ENCODE measurements at places on chromosomes 4 and X.

- no peak for DNase-seq
These were observed 324.3 kb downstream of the PTTG2 start for GRCh38 chr4:38284294-38285030.

- no peak for DNase-seq
These were observed 1317.7 kb downstream of the FSTL5 start for GRCh38 chr4:160846121-160846520.

- no peak for DNase-seq
These were observed 71.5 kb upstream of the HPRT1 start for GRCh38 chrX:134388161-134389109.

- peak; percentile 49 for DNase-seq
These were observed 722 bp upstream of the EFHC2 start for GRCh38 chrX:44344194-44344593.

- no peak for DNase-seq
These were observed 20.5 kb upstream of the AFAP1 start for GRCh38 chr4:7960017-7960789.

DNA sequence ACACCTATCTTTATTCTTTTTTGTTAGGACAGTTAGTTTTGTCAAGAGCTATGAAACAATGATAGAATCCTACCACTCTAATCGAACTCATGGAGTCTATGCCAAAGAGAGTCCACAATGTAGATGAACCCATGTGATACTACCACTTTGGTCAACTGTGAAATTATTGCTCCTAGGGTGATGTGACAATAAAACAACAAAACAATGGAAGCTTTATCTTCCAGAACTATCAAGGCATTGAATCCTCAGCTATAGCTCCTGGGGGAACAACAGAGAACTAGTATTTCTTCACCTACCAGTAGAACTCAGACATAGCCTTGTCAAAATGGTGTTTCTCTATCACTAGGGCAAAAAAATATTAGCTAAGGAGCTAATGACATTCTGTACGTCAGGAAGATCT, 62.9 kb downstream of the SHROOM4 start:
- DNase-seq: no peak

GRCh38 chr4:2791518-2792395, 1.1 kb upstream of the SH3BP2 start:
- DNase-seq: no peak

GRCh38 chrX:76796311-76796710, 368.8 kb downstream of the MAGEE1 start:
- DNase-seq: no peak

- no peak for DNase-seq
These were observed 34.8 kb downstream of the IGFBP7 start for GRCh38 chr4:57075367-57075766.

DNA sequence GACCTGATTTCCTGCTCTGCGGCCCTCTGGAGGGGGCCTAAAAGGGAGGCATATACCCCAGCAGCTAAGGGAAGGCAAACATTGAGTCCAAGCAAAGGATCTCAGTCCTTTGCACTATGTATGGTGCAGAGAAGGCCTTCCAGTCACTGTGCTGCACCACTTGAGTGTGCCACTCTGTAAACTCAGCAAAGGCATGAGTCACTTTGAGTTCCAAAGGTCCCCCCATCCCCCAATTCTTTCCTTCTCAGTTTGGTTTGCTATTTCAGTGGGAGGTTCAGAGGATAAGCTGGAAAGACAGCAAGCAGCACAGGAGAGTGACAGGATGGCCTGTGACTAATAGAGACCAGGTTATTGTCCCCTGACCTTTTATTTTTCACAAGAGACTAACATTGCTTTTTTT, 131.3 kb downstream of the FHDC1 start:
- no peak for DNase-seq

DNA sequence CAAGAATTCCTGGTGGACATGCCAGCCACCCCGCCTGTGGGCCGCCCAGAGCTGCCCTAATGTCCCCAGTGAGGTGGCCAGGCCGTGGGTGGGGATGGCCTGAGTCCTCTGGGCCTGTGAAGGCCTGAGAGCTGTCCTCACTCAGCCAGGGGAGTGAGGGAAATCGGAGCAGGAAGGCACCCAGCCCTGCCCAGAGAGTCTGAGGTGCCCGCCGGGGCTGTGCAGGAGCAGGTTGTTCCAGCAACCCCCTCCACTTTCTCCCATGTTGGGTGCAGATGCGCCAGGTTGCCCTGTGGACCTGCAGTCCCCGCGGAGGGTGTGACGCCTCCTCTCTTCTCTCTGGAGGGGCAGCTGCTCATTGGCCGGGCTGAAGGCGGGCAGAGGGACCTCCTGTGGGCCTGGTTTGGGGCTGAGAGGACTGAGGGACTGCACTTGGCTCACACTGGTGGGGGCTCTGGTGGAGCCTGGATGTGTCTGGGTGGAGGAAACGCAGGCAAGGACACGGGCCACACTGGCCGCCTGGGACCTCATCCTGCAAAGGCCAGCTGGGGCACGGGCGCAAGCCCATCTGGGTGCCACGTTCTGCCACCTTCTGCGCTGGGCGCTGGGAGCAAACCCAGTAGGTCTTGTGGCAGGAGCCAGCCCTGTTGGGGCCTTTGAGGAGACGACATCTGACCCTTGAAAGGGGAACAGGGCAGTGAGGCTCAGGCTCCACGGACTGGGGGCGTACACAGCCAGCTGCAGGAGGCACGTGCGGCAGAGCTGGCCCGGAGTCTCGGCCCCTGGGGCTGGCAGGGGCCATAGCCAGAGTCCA, 14.0 kb downstream of the DOK7 start:
- no peak for DNase-seq

- DNase-seq: peak; percentile 6
These were observed 91.8 kb upstream of the POU3F4 start for GRCh38 chrX:83416273-83416672.

DNA sequence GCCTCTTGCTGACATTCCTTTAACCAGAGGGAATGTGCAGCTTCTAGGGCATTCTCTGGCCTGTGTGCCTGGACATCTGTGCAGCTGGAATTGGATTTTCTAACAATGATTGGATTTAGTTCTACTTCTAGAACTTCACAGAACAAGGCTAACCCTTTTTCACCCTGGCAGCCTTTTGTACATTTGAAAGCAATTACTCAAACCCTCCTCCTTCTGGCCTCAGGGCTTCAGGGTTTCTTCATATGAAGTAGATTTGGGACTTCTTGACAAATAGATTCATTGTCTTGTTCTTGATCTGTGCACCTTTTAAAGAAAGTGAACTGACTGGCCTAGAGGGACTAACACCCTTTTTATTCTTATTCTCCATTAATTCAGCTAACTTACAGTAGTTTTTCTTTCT, 30.1 kb downstream of the SPATA18 start:
- no peak for DNase-seq

DNA sequence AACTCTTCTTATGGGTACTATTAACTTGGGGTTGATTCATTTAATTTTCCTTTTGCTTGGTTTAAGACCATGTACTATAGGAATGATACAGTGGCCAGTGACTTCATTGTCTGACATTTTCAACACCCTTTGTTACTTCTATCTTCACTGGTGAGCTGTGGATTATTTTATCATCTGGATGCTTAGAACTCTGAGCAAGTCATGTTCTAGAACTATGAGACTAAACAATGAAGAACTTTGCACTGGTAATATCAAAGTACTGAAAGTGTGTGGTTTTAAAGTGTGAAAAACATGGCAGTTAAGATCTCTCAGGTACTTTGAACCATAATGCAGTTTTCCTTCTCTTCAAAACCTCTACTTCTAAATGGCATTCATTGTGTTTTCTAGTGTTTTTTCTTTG, 47.8 kb downstream of the MAP7D3 start:
- no peak for DNase-seq

- no peak for DNase-seq
These were observed 19.9 kb upstream of the C4orf51 start for GRCh38 chr4:145660064-145660463.

GRCh38 chr4:73181231-73181630, 77.4 kb downstream of the ANKRD17 start:
- DNase-seq: no peak

DNA sequence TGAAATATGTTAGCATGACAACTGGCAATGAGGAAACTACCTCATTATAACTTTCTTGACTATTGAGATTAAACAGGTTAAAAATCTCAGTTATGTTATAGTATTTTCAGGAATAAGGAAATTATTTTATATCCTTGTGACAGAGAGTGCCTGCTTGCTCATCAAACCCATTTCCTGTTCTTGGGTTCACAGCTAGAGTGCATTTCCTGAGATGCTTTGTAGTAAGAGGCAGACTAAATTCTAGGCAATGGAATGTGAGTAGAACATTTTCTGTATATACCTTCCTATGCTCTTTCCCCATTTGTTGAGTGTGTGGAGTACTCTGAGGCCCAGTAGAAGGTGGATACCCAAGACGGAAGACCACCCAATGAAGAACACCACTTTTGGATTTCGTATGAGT, 96.9 kb upstream of the CASK start:
- DNase-seq: no peak

GRCh38 chr4:150582146-150582872, at the start of gene MAB21L2:
MAB21L2 (plus strand) TSS chr4:150582151; CDS start chr4:150583030, 879 bp downstream.
- DNase-seq: no peak

DNA sequence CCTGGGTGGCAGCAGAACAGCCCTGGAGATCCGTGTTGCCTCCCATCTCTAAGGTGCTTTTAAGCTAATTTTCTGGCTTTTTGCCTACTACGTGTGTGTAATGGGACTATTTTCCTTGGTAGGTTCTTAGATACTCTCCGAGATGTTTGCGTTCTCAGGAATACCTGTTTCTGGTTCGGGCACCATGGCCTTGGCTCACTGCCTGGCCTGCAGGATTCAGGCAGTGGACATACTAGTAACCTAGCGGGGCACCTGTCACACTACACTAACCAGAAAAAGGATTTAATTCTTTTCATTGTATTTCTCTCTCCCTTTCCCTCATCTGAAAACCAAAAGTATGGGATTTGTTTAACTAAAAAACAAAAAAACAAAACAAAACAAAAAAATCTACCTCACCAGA, 29.2 kb downstream of the FHIP1A start:
- no peak for DNase-seq

- DNase-seq: no peak
These were observed 136.6 kb downstream of the AFF1 start for GRCh38 chr4:87071401-87071800.

- DNase-seq: no peak
These were observed 285.5 kb upstream of the ANKRD50 start for GRCh38 chr4:124997991-124998390.

- DNase-seq: no peak
These were observed 3.6 kb downstream of the LRP2BP start for GRCh38 chr4:185392156-185392555.

DNA sequence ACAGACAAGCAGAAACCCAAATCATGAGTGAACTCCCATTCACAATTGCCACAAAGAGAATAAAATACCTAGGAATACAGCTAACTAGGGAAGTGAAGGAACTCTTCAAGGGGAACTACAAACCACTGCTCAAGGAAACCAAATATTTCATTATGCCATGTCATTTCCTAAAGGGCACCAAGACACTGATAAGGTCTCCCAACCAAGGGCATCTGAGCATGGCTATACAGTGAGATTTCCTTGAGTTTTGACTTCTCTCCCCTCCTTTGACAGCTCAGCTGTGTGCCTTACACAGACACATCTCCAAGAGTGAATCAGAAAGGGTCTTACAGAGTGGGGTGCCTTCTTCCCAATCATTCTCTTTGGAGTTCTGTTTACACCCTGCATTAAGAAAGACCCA, 40.4 kb downstream of the PCDH7 start:
- DNase-seq: no peak

- DNase-seq: no peak
These were observed 62.9 kb upstream of the NDST3 start for GRCh38 chr4:117971403-117971802.

GRCh38 chr4:61994036-61994435, 793.9 kb downstream of the ADGRL3 start:
- no peak for DNase-seq

DNA sequence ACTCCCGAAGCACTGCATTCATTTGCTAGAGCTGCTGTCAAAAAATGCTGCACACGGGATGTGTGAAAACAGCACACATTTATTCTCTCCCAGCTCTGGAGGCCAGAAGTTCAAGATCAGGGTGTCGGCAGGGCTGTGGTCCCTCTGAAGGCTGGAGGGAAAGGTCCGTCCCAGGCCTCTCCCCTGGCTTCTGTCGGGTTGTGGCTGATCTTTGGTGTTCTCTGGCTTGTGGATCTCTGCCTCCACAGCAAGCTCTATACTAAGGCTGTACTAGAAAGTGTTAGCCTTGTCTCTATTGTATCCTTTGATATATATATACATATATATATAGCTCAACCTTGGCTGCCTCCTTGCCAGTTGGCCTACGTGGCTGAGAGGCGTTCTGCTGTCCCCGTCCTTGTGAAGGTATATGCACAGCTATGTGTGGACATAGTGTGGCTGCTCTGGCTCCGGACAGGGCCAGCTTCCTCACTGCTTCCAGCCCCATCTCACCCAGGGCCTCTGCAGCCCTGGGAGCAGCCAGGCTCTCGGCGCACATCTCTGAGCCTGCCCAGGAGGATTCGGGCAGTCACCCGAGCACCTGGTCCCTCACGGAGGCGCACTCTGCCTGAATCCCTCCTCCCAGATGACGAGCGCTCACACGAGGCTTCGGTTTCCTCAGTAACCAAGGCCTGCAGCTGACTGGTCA, 15.0 kb upstream of the DUSP9 start:
- DNase-seq: no peak

GRCh38 chr4:189098932-189099696, 841.6 kb upstream of the FRG1 start:
- no peak for DNase-seq

GRCh38 chrX:23838953-23839352, 56.0 kb downstream of the SAT1 start:
- no peak for DNase-seq

GRCh38 chr4:151426513-151426912, 17.5 kb downstream of the FHIP1A start:
- no peak for DNase-seq

GRCh38 chr4:73936969-73937368, 44.9 kb downstream of the PF4 start:
- no peak for DNase-seq

DNA sequence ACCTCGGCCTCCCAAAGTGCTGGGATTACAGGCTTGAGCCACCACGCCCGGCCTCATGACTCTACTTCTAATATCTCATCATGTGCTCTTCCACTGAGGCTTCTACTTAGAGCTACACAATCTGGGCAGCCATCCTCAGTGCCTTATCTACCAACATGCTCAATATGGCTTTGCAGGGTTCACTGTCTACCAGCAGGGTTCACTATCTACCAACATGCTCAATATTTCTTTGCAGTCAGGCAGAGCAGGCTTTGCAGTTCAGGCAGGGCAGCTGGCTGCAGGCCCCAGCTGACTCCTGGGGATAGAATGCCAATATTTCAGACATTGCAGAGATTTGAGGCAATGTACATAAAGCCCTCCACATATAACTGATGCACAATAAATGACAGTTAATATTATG, 47.5 kb downstream of the PKD2 start:
- peak; percentile 8 for DNase-seq

- DNase-seq: no peak
These were observed 43.1 kb downstream of the CXXC4 start for GRCh38 chr4:104451573-104451972.

DNA sequence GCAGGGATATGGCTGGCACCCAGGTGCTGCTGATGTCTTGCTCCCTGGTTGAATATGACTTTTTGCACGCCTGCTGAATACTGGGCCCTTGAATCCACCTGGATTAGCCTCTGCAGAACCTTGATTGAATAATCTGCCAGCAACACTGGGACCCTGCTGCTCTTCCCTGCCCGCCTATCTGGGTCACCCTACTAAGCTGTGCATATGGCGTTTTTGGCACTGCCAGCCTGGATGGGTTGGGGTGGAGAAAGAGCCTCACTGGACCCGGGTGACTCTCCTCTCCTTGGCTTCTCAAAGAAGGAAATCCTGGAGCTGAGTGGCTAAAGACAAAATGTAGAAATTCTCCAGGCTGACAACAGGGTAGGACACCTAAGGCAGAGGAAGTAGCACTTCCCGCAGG, 100.0 kb downstream of the MAOA start:
- no peak for DNase-seq

- DNase-seq: no peak
These were observed 88.8 kb downstream of the FMR1NB start for GRCh38 chrX:148069759-148070503.
